ENCODE measurements at places on chromosomes 7 and 10. TPM values are rescaled to one million over a fixed set of nuclear protein-coding genes. Genes with fewer than 3 reads are reported as not detected.

The PARG gene
- 35.8 TPM for total RNA-seq

The SRRM3 gene
- 2.9 TPM for total RNA-seq

The TUBB8 gene
- total RNA-seq: not detected

The GRID1 gene
- 15.4 TPM for total RNA-seq

The PHKG1 gene
- 2.7 TPM for total RNA-seq

The CRHR2 gene
- 1.1 TPM for total RNA-seq

The ZNF804B gene
- total RNA-seq: not detected

The ALOX5 gene
- total RNA-seq: 33.7 TPM

The SPDYE5 gene
- not detected for total RNA-seq

The RBM17 gene
- total RNA-seq: 95.0 TPM
